ENCODE measurements at places on chromosomes 3 and 15.
A peak's percentile ranks its signal among the peaks of the same experiment; 100 is the strongest.

DNA sequence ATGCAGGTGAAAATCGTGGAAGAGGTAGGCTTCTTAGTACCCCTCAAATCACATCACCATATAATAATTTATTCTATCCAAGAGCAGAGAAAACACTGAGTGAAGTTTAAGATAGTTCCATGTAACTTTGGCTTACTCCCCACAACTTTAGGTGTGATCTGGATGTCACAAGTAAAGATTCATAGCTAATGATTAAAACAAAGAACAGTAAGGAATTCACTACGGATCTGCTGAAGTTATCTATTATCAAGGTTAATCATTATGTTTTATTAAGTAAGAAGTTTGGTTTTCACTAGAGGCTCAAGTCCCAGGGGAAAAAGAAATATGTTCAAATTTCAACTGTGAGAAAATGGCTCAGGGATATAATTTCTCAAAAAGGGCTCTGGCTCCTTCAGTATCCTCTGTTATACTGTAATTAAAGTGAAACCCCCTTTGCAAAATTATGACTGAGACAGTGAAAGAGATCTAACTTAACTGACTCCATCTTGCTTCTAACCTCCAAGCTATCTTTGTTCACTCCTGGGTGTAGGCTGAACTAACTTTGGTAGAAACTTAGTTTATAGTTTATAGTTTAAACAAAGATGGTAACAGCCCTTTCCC, 17.1 kb downstream of the CD80 start:
- DNase-seq = no peak

DNA sequence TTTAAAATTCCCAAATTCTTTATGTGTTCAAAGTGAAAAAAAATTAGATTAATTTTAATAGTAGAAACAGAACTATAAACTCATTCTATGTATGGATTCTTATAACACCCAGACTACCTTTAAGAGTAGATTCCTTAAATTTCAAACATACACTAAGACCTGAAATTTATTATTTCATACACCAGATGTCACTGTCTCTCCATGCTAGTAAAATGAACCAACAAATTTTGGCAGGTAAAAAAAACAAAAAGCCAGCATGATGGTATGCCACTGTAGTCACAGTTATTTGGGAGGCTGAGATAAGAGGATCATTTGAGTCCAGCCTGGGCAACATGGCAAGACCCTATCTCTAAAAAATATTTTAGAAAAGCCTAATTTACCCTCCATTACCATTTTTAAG, 461.3 kb upstream of the NAALADL2 start:
- DNase-seq = peak; percentile 14

DNA sequence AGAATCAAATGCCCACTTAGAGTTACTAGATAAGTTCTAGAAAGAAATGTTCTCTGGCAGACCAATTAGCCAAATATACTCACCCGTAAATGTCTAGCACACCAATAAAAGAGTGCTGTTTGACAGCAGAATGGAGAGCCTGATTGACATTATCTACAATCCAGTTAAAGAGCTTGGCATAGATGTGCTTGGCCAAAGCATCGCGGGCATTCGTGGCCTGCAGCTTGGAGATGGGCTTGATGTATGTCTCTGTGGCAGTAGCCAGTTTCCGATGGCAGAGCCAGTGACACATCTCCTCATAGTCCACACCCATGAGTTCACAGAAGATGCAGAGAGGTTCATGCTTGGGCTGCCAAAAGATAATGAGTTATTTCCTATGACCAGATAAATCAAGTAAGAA, 101.5 kb upstream of the MYO5C start:
- DNase-seq = no peak

DNA sequence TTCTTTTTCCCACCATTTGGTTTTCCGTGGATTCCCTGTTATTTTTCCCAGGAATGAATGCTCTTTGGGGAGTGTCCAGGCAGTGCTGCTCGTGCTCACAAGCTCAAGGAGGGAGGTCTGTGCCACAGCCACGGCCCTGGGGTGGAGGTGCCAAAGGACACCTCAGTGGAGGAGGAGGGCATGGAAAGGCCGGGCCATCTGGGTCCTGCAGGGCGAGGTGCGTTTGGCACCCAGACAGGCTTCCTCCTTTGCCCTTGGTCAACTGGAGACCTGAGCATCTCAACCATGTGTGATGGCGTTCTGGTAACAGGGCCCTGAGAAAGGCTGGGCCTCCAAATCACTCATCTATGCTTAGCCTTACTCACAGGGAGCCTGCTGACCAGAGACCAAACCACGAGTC, 25.4 kb downstream of the KY start:
- DNase-seq = no peak

DNA sequence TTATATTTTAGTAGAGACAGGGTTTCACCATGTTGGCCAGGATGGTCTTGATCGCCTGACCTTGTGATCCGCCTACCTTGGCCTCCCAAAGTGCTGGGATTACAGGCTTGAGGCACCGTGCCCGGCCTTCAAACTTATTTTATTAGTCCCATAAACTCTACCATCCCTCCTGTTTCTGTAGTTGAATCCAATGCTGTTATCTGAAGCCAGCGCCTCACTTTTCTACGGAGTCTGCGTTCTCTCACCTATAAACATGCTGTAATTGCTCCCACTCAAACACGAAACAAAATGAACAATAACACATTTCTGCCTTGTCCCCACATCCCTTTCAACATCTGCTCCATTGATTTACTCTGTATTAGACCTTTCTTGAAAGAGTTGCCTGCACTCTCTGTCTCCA, 222.3 kb upstream of the LRRFIP2 start:
- no peak for DNase-seq

- no peak for DNase-seq
Measured at GRCh38 chr15:49830391-49830790, 209.5 kb downstream of the DTWD1 start.

GRCh38 chr3:171620825-171621434, 160.7 kb upstream of the TNIK start:
- DNase-seq = no peak

DNA sequence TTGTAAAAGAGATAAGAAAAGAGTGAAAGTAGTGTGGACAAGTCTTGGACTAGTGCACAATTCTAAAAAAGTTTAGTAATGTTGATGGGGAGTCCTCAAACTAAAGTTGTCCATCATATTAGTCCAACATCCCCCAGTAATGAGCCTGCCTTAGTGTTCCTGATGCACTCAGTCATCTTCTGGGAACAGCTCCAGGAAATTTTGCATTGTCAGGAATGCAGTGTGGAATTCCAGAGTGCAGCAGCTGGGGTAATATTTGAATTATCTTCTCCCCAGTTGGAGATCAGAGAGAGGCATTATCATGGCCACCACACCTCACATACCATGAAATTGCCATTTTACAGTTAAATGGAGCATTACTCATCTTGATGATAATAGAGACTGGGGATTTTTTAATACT, 528.8 kb upstream of the NAALADL2 start:
- no peak for DNase-seq

DNA sequence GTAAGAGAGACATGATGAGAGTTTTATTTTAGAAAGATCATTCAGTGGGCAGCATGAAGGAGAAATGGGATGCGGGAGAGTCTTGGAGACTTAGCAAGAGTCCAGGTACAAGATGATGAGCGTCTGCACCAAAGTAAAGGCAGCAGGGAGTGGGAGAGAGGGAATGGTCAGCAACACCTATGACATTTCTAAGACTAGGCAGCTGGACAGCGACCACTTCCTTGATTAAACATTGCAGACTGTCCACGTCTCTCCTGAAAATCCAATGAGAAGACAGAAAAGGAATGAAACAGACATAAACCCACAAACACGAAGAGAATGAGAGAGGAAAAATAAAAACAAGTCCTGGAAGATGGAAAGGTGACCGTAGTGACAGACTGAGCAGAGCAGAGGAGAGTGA, 46.7 kb upstream of the HEG1 start:
- DNase-seq = no peak

DNA sequence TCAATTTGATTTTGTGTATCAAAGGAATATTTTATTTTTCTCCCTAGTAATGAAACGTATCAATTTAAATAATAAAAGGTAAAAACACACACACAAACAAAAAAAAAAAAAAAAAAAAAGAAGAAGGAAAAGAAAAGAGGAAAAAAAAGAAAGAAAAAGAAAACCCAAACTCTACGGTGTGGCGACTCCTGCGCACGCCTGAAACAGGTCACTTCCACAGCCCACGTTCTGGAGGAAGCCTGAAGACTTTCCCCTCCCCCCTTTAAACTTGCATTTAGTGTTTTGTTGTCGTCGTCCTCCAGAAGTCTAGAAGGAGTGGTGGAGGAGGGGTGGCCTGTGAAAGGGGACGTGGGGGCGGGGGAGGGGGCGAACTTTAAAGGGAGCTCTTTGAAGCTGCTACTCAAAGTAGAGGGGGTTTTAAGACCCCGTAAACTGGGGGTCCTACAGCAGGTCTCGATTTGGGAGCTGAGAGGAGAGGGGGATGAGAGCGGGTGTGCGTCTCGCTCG, 2.3 kb upstream of the TLE3 start:
- no peak for DNase-seq

DNA sequence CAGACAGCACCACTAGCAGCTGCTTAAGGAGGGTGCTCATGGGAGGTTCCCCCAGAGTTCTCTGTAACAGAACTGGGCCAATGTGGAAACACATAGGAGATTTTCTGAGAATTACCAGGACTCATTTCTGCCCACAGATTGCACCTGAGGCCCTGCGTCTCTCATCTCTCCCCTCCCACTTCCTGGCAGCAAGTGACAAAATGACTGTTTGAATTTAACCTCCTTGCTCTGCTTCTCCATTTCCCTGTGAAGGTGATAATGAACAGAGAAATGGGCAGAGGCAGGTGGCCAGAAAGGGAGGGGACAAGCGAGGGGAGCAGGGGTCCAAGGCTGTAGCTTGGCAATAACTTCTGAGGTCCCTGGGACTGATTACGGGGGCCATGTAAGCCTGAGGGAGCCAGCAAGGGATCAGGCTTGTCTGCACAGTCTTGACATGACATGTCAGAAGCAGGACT, 8.0 kb downstream of the EPHB1 start:
- no peak for DNase-seq

- DNase-seq = no peak
Measured at GRCh38 chr3:10753964-10754363, 62.1 kb upstream of the SLC6A11 start.

DNA sequence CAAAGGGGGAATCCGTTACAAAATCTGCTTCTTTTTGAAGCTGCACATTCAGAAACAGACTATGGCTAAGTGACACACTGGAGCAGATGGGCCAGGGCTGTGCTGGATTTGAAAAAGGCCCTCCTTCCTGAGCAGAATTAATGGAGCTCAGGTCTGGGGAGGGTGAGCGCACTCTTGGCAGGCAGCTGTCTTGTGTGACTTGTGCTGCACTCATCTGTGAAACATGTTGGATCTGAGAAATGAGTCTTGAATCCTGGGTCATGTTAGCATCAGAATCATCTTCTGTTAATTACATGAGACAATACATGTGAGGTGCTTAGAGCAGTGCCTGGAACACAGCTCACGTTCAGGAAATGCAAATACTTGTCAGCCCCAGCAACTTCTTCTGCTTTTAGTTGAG, 219.6 kb downstream of the THSD4 start:
- DNase-seq = no peak

DNA sequence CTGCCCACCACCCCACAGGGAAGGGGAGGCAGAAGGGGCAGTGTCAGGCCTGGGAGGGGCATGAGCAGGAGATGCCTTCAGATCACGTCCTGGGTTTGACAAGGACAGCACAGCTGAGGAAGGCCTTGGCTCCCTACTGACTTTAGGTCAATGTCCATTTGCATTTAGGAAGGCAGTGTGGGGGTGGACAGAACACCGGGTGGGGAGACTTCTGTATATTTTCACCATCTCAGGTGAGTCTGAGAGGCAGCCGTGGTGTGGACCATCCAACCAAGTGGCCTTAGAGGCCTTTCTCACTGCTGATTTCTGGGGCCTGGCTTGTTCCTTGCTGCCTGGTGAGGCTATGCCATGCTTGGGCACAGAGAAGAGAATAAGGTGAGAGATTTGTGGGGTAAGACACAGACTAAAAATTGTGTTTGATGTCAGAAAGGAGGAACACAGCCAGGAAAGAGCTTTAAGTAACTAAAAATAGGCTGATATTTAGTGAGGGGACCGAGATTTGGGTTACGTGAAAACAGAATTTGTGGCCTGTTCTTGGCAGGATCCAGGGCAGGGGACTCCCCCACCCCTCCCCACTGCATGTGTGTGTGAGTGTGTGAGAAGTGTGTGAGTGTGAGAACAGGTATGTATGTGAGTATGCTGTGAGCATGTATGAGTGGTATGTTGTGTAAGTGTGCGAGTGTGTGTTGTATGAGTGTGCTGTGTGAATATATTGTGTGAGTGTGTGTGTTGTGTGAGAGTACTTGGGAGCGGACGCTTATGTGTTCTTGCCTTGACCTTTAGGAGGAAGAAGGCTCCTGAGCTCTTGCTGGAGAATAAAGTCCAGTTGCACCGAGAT, 11.8 kb upstream of the PLA2G4E start:
- no peak for DNase-seq

- DNase-seq = no peak
Measured at GRCh38 chr3:188202358-188203138, 48.6 kb downstream of the LPP start.

GRCh38 chr15:59229453-59229852, 22.8 kb downstream of the LDHAL6B start:
- no peak for DNase-seq

GRCh38 chr3:171695426-171695825, 114.9 kb downstream of the PLD1 start:
- DNase-seq = no peak

GRCh38 chr15:53974813-53975212, 3.4 kb upstream of the UNC13C start:
- no peak for DNase-seq

- no peak for DNase-seq
Measured at GRCh38 chr15:76075046-76075445, 15.3 kb downstream of the TMEM266 start.

DNA sequence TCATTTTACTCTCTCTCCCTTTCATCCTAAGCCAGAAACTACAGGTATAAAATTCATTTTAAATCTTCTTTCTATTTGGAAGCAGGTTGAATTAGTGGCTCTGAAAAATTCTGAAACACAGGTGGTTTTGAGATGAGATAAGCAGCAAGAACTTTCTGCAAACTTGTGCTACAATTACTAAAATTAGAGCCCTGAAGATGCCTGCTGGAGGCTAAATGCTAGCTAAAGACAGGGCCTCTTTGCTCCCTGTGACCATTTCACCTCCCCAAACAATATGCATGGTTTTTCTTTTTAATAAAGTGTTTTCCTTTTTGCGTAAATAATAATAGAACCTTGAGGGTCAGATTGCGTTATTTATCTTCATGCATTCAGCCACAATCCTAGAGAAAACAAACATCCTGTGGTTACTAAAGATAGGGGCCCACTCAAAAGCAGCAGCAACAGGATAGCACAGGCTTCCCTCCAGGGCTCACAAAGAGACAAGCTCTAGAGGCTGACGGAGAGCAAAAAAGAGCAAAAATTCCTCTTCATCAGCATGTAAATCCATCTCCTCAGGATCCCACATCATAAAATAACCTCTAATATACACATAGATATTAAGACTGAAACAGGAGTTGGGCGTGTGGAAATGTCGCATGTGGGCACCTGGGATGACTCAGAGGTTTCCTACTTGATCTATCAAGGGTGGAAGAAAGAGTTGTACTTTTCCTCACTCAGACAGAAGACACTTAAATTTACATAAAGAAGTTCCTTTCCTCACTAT, 26.5 kb upstream of the CP start:
- no peak for DNase-seq

GRCh38 chr15:70604666-70605315, 158.6 kb downstream of the UACA start:
- no peak for DNase-seq

- DNase-seq = no peak
Measured at GRCh38 chr15:77749236-77749997, 116.7 kb upstream of the LINGO1 start.

GRCh38 chr15:55683376-55683775, 59.6 kb downstream of the PRTG start:
- no peak for DNase-seq

- no peak for DNase-seq
Measured at GRCh38 chr3:185290266-185290665, 36.4 kb upstream of the EHHADH start.

Data from forelimb muscle (tissue), 1 donor.